ENCODE measurements at places on chromosomes 5 and 9.

DNA sequence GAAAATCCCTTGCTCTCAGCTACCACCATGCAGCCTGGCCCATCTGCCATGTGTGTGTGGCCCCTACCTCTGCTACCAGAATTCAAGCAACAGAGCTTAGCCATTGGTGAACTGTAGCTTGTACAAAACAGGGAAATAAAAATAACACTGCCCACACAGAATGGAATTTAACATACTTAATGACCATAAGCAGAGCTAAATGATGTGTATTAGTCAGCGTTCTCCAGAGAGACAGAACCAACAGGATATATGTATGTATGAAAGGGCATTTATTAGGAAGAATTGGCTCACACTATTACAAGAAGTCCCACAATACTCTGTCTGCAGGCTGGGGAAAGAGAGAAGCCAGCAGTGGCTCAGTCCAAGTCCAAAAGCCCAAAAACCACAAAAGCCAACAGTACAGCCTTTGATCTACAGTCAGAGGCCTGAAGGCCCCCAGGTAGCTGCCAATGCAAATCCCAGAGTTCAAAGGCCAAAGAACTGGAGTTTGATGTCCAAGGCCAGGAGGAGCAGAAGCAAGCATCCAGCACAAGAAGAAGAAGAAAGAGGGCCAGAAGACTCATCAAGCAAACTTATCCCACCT is 318.8 kb downstream of the DNAH5 start:
- DNase-seq: no peak

GRCh38 chr5:95599252-95599651 is 20.6 kb upstream of the GPR150 start:
- no peak for DNase-seq

DNA sequence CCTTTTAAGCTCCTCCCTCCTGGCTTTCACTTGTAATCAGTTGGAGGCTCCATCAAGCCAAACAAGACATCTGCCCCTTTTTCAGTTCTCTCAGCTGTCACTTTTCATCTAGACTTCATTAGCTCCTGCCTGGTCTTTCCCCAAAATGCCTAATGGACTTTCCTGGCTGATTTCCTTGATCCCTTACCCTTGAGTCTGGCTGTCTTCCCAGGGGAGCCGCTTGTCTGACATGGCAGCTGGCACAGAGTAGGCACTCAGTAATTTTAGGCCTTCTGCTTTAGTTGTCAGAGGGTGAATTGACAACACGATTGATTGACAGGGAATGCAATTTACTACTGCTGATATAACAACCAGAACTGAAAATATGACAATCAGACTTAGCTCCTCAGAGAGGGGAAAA is 2.1 kb downstream of the C9orf153 start:
- DNase-seq: no peak

- DNase-seq: no peak
Measured at GRCh38 chr9:123543492-123543891, 187.5 kb downstream of the CRB2 start.

- no peak for DNase-seq
Measured at GRCh38 chr5:119174578-119175163, 103.8 kb downstream of the DMXL1 start.

Data from foreskin keratinocyte (primary cell).